GM10248 (cell line): ENCODE measurements at places on chromosomes 11 and 22.
A peak's percentile ranks its signal among the peaks of the same experiment; 100 is the strongest.

DNA sequence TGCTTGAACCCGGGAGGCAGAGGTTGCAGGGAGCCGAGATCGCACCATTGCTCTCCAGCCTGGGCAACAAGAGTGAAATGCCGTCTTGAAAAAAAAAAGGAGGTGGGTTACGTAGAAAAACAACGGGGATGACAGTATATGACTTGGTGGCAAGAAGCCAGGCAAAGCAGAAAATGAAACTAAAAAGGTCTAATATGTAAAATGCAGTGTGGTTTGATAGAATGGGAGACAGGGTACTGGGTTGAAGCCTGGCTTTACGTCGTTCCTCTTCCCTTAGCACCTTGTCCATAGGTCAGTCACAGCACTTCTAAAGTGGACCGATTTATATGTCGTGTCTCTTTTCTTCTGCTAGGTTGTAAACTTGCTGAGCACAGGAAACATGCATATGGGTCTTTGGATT lies 274.9 kb upstream of the ZC3H12C start:
- no peak for DNase-seq

DNA sequence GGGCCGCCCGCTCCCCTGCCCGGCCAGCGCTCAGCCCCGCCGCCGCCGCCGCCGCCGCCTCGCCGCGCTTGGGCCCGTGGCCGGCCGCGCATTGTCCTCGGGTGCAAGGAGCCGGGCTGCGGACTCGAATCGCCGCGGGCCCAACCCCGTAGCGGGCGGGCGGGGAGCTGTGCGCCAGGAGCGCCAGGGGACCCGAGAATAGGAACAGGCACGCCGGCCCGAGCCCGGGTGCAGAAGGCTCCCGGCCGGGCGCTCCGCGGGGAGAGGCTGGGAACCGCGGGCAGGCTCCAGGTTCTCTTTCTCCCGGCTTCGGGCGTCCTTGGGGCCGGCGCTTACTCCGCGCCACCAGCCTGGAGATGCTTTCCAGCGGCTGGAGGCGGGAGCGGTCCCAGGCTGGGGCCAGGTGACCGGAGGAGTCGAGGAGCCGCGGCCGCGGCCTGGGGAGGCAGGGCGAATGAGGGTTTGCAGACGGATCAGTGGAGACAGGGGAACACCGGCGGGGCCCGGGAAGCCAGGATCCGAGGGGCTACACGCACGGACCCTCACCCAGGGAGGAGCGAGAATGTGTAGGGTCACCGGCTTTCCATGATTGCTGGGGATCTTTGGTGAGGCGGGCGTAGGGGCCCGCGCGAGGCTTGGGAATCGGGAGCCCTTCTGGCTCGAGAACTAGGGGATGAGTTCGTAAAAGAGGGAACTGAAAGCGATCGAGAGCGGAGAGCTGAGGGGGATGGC lies 726 bp downstream of the PKNOX2 start:
- peak; percentile 56 for DNase-seq

DNA sequence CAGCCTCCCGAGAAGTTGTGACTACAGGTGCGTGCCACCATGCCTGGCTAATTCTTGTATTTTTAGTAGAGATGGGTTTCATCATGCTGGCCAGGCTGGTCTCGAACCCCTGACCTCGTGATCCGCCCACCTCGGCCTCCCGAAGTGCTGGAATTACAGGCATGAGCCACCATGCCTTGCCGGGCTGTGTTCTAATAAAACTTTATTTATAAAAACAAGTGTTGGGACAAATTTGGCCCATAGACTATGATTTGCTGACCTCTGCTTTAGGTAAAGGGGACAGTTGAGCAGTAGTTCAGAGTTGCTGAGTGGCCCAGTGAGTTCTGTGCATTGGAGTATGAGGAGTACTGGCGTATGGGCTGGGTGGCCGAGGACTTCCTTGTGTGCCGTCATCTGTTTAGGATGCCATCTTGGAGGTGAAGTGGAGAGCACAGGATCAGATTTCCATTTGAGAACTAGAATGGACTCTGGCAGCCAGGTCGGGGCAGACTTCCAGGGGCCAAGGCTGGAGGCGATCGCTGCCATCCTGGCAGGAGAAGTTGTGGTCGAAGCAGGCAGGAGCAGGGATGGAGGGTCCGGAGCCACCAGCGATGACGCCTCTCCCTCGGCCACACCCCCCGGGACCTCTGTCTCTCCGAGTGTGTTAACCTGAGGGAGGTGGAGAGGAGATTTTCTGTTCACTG lies 43.8 kb downstream of the FBLN1 start:
- DNase-seq, result no peak

GRCh38 chr22:23500508-23501260 lies 79.4 kb downstream of the IGLL1 start:
- no peak for DNase-seq

GRCh38 chr11:122513997-122514396 lies 141.5 kb upstream of the UBASH3B start:
- DNase-seq, result no peak

- DNase-seq, result no peak
Measured at GRCh38 chr22:19679522-19680101, 34.7 kb upstream of the SEPTIN5 start.

DNA sequence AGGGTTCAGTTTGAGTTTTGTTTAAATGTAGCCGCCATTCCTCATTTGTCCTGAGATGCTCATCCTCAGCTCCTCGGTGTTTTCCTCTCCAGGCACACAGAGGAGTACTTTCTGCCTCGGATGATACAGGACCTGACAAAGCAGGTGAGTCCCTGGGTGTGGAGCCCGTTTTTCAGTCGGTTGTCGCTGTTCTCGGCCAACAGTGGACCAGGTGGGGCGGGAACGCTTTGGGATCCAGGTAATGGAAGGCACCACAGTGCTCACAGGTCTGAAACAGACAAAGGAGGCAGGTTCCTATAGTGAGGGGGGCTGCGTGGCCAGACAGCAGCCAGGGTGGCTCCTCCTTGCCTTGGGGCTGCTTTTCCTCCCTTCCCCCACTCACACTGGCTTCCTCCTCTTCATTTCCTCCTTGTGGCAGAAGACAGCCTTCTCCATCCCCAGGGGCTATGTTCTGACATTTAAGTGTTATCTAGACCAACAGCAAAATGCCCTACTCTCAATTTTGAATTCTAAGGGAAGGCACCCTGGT lies 19.4 kb downstream of the NADSYN1 start:
- DNase-seq, result no peak

DNA sequence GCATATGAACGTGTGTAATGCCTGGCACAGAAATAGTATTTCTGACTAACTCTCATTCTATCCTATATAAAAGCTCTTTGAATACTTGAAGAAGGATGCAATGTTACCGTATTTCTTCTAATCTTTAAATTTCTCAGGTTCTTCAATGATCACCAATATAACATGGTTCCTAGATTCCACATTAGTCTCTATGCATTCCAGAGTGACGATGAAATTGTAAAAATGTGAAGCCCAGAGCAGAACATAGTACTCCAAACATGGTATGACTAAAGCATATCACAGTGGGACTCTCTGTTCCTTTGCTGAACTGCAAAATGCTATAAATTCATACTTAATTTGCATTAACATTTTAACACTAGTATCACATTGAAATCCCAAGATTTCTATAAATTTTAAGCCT lies 877.6 kb upstream of the CHORDC1 start:
- no peak for DNase-seq

DNA sequence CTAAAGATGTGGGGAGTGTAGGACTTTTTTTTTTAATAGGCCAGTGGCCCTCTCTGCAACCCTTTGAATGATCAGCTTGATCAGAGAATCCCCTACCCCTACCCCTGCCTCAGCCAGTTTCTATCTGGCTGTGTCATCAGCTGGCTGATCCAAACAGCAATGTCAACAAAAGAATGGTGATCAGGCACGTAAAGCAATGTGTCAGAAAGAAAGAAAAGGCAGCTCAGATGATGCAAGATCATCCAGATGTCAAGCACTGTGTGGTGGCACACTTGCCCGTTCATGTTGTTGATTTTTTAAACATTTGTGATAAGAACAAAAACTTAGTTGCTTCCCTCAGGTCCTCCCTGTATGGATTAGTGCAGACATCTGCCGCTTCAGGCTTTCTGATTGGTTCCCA lies 26.3 kb upstream of the EHF start:
- DNase-seq, result no peak

DNA sequence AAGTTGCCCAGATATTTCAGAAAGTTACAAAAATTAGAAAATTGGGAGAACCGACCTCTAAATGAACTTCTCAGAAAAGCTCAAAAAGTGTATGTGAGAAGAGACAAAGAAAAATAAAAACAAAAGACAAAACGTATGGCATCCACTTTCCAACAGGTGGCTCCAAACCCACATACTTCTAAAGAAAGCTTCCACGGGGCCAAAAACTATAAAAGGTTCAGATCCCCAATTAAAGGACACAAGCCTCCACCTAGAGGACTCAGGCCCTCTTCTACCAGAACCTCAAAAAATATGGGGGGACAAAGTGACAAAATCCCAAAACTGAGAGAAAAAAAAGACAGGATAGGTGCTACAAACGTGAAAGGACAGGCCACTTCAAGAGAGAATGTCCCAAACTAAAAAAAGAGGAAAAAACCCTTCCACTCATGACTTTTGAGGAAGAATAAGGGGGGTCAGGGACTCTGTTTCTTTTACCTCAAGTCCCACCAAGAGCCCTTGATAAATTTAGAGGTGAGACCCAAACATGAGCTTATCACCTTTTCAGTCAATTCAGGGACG lies 8.8 kb downstream of the SCGB2A1 start:
- no peak for DNase-seq

GRCh38 chr11:2386591-2386990 lies 9.5 kb downstream of the CD81 start:
- no peak for DNase-seq

DNA sequence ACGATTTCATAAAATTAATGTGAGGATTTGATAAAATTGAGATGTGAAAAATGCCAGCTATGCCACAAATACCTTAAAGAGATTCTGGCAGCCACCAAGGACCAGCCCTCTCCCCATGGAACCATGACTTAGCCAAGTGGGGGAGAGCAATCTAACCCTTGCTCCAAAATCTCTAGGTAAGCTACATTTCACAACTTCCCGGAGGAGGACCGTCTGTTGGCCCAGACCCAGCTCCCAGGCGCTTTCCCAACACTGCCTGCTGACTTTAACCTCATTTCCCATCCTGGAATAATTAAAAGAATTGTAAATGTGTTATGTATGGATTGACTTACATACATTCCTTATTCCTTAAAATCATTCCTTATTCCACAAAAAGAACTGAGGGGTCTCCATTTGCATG lies 47.5 kb upstream of the TENM4 start:
- no peak for DNase-seq

DNA sequence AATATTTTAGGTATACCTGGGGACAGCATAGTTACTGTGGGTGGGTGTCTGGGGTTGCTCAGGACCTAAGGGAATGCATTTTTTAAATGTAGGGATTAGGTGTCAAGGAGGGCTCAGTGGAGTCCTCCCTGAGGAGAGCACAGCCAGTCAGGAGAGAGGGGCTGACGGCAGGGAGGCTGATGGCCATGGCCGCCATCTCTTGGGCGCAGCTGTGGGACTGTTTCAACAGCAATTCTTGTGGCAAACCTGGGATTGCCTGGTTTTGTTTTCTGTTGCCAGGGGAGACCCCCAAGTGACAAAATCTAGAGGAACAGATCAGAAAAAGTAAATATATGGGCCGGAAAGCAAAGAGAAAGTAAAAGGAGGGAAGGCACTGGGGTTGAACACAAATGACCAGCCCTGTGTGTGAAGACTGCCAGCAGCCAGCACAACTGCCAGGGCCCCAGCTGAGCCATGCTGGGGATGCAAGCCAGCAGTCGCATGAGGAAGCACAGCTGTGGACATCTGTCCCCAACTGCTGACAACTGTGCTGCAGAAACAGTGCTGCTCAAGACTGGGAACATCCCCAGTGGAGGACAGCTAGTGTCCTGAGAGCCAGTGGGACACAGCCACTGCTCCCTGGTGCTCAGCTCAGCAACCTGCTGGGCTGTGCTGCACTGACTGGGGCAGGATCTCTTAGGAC lies 10.5 kb downstream of the MIF start:
- no peak for DNase-seq

GRCh38 chr11:71991494-71991893 lies 7.2 kb upstream of the IL18BP start:
- peak; percentile 55 for DNase-seq

- no peak for DNase-seq
Measured at GRCh38 chr11:7573558-7574296, 59.9 kb downstream of the PPFIBP2 start.

DNA sequence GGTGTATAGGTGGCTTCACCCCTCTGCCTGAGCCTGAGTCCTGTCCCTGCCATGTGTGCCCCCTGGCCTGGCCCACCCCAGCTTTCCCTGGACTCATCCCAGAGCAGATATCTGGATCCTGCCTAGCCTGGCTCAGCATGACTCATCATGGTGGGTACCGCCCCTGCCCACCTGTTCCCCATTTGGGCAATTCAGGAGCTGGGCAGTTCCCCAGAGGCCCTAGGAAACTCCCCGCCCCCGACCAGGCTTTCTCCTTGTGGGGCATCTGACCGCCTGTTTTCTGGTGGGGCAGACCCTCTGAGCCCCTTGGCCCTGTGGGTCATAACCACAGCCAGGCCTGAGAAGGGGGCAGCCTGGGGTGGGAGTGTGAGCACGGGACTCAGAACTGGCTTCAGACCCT lies 4.4 kb downstream of the TSPO start:
- no peak for DNase-seq

GRCh38 chr11:74577624-74578396 lies 14.6 kb upstream of the POLD3 start:
- DNase-seq, result no peak

DNA sequence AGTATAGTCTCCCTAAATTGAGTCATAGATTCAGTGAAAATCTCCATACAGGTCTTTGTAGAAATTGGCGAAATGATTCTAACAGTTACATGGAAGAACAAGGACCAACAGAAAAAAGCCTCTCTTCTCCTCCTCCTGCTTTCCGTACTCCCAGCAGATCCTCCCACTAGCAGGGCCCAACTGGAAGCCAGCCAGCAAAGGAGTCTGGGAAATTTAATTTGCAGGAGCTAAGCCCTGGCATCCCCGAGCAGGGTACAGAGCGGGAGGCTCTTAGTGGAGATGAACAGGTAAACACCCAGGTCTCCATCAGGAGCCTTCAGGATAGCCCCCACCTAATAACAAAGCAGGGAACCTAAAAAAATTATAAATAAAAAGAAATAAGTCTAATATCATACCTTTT lies 1473.8 kb downstream of the TBC1D22A start:
- no peak for DNase-seq

GRCh38 chr11:95059046-95059445 lies 7.7 kb upstream of the SRSF8 start:
- DNase-seq, result no peak

DNA sequence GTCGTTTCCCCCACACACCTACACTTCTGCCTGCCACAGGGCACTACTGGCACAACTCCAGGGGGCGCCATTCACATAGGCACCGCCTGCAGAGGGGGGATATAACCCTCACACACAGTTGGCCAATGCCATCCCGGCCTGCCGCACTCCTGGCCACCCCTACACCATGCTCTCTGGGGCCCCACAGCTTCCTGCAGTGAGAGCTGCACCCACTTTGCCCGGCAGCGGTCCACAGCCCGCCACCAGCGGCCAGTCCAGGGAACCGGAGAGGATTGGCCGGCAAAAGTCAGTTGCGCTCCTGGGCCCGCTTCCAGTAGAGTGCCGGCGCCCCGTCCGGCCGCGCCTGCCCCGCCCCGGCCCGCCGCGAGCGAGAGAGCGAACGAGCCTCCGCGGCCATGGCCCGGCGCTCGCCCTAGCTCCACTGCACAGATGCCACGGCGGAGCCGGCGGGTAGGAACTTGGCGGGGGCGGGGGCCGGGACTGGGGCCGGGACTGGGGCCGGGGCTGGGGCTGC lies 25.6 kb upstream of the SUSD2 start:
- peak; percentile 74 for DNase-seq
